ENCODE measurements at places on chromosomes 12 and 14. TPM values are rescaled to one million over a fixed set of nuclear protein-coding genes. Genes with fewer than 3 reads are reported as not detected.

Gene RNASE3
- total RNA-seq, result not detected

Gene ATXN3
- total RNA-seq, result 22.3 TPM

Gene BIN2
- total RNA-seq, result 0.20 TPM

Gene SCN8A
- total RNA-seq, result 1.8 TPM

Gene CLEC9A
- not detected for total RNA-seq

Gene GPR84
- total RNA-seq, result 0.09 TPM

Gene RPL10L
- total RNA-seq, result not detected

Gene AMN
- total RNA-seq, result 0.32 TPM

Gene HOXC9
- 14.7 TPM for total RNA-seq

Gene IL22
- not detected for total RNA-seq

Gene IFNG-AS1
- total RNA-seq, result not detected

Gene CHGA
- total RNA-seq, result 3.0 TPM

Gene TRPV4
- 0.08 TPM for total RNA-seq

Gene BDKRB2
- 1.1 TPM for total RNA-seq

Gene RD3L
- total RNA-seq, result not detected

Gene AMHR2
- 0.90 TPM for total RNA-seq

Gene TGFB3
- 0.54 TPM for total RNA-seq

Gene GNPNAT1
- 53.2 TPM for total RNA-seq

Gene SLC6A13
- 0.25 TPM for total RNA-seq

Gene SSPN
- total RNA-seq, result 0.45 TPM

Gene GPD1
- total RNA-seq, result 0.22 TPM

Gene COX8C
- total RNA-seq, result not detected

Gene TMPRSS12
- not detected for total RNA-seq
